ENCODE measurements at places on chromosomes 16 and 17.

DNA sequence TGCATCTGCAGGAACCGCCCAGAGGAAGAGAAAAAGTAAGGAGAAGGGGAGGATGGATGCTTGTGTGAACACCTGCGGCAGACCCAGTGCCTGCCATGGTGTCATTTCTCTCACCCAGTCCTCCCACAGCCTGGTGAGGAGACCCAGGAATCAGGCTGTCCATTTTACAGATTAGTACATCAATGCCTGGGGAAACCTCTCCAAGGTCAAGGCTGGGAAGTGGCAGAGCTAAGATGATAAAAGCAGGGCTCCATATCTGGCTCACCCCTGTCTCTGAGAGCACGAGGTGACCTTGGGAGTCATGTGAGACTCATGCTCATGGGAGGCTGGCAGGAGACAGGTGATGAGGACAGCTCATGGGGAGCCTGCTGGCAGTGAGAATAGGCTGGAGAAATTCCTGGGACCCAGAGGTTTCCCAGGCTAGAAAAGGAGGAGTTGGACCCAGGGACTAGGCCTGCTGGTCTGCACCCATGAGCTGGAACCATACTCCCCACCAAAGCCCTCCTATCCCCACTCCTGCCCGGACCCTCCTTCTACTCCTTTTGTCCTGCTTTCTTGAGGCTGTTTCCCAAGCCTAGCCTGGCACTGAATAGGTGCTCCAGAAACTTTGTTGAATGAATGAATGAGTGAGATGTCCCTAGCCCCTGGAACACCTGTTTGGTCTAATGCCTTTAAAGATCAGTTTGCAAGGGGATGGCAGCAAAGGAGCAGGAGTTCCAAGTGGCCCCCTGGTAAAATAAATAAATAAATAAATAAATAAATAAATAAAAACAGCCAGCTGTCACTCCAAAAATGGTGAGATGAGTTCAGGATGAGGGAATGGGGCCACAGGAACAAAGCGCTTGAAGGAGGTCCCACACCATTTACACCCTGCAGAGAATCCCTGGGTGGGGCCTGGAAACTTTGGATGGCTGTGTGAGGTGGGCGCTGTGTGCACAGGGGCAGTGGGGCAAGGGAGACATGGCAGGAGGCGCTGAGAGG lies 1.6 kb downstream of the ZNF629 start:
- no peak for DNase-seq

DNA sequence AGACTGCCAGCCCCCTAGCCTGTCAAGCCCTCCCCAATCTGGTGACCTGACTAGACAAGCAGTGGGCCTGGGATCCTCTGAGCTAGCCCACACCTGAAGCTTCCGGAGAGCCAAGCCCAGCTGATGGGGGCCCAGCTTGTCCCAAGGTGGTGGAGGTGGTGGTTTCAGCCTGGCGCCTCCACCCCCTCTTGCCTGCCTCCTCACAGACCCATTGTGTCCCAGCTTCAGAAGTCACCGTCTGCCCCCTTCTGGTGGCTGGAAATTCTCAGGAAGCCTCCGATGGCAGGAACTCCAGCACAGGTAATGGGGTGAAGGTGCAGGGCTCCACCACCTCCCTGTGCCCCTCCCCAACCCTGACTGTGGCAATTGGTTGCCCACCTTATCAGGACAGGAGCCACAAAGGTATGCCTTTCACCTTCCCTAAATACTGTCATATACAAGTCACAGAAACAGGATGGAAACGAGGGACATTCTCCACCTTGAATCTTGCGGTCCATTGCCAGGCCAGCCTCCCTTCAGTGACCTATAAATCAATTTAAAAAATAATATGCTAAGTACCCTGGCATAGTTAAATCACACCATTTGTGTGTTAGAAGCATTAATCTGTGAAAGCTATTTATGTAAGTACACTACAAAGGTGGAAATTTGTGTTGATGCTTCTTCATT lies 66.0 kb upstream of the ZNF423 start:
- no peak for DNase-seq

DNA sequence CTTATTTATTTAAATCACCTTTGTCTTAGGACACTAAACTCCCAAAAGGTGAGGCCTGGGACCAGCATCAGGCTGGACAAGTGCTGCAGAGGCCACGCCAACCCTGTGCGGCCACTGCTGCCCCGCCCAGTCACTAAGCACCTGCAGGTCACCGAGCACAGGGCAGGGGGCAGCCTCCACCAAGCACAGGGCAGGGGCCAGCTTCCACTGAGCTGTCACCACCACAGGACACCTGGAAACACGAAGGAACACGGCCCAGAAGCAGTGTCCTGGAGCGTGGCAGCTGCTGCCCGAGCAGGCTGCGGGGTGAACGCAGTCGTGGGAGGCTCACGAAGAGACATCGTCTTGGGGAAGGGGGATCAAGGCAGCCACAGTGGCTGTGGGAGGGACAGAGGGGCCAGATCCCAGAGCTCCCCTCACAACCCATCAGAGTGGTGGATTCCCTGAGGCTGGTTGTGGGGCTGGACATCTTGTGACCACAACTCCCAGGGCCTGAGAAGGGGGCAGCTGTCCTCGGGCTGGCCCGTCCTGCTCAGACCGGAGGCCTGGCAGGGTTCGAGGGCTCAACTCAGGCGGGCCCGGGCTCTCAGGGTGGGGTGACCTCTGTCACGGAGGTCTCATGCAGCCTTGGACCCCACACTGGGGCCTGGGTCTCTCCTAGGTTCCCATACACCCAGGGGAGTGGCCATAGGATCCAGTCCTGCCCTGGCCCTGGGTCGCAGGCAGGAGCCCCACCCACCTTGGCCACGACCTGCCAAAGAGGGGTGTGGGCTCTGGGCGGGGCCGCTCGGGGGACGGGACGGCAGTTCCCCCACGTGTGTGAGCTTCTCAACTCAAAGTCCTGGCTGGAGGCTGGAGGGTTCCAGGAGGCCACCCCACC lies 18.7 kb downstream of the RAB40B start:
- no peak for DNase-seq

DNA sequence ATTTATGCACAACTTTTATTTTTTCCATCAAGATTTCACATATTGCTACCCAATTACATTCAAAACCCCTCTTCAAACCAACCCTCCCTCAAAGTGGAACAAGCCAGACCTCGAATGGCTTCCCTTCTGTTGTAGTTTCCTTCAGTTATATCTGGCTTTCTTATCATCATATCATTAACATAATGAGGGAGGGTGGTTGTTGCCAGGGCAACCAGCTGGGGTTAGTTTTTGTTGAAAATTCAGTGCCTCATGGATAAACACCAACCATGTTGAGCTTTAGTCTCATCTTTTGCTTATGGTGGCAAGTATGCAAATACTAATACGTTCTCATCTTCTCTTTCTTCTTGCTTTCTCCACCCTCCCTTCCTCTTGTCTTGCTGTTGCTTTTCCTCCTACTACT lies 359.7 kb downstream of the CDH11 start:
- no peak for DNase-seq
